ENCODE measurements at places on chromosomes 16 and 17. TPM values are rescaled to one million over a fixed set of nuclear protein-coding genes. Genes with fewer than 3 reads are reported as not detected.

DNA sequence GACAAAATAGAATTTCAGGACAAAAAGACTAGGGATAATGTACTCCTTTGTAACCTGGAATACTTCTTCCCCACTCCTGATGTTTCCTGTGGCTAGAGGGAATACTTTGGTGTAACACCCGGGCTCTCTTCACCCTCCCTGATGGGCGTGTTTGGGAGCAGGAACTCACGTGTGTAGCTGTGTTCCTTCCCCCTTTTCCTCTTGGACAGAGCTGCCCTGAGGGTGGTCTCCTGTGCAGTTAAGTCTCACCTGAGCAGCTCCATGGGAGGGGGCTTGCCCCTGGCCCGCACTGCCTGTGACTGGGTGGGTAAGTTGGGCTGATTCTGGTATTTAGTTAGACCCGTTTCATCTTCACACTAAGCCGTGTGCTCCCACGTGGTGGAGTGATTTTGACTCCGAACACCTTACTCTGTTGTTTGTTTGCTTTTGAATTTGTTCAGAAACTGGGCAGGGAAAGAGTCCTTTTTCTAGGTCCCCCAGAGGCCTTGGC is 87.9 kb downstream of the OR1D5 start:
- peak; percentile 64 for DNase-seq

GRCh38 chr16:9206156-9206555 is 114.7 kb downstream of the HAPSTR1 start:
- peak; percentile 38 for DNase-seq

GRCh38 chr17:39568702-39569101 is 39.0 kb downstream of the NEUROD2 start:
- no peak for DNase-seq

GRCh38 chr17:82358465-82359350 is at the start of gene TEX19:
Gene TEX19, plus strand, starts transcription at chr17:82359247. Its CDS starts 2,904 bp downstream, at chr17:82362151.
- peak; percentile 51 for DNase-seq

GRCh38 chr16:87496447-87496801 is 3.6 kb upstream of the ZCCHC14 start:
- DNase-seq, result no peak

The CNGB1 gene
- total RNA-seq, result not detected

GRCh38 chr16:87465879-87466278 is 26.9 kb downstream of the ZCCHC14 start:
- no peak for DNase-seq

GRCh38 chr17:74862108-74862901 is 2.6 kb upstream of the GRIN2C start:
- peak; percentile 25 for DNase-seq

- DNase-seq, result peak; percentile 36
These were observed 36.3 kb downstream of the PLXDC1 start for GRCh38 chr17:39115135-39115534.

GRCh38 chr17:10059684-10060211 is 138.7 kb downstream of the GAS7 start:
- DNase-seq, result peak; percentile 61

- peak; percentile 25 for DNase-seq
These were observed 39.5 kb downstream of the DYNLRB2 start for GRCh38 chr16:80580109-80580832.

- DNase-seq, result no peak
These were observed 16.5 kb downstream of the RGS11 start for GRCh38 chr16:259226-259625.

GRCh38 chr17:77476931-77477805 is 336.4 kb downstream of the SEC14L1 start:
- peak; percentile 100 for DNase-seq

The WIPF2 gene
- 6.3 TPM for total RNA-seq

All from RPMI7951 (cell line).